Lung microvascular endothelial cell (primary cell): ENCODE measurements at places on chromosomes 3 and 15.

DNA sequence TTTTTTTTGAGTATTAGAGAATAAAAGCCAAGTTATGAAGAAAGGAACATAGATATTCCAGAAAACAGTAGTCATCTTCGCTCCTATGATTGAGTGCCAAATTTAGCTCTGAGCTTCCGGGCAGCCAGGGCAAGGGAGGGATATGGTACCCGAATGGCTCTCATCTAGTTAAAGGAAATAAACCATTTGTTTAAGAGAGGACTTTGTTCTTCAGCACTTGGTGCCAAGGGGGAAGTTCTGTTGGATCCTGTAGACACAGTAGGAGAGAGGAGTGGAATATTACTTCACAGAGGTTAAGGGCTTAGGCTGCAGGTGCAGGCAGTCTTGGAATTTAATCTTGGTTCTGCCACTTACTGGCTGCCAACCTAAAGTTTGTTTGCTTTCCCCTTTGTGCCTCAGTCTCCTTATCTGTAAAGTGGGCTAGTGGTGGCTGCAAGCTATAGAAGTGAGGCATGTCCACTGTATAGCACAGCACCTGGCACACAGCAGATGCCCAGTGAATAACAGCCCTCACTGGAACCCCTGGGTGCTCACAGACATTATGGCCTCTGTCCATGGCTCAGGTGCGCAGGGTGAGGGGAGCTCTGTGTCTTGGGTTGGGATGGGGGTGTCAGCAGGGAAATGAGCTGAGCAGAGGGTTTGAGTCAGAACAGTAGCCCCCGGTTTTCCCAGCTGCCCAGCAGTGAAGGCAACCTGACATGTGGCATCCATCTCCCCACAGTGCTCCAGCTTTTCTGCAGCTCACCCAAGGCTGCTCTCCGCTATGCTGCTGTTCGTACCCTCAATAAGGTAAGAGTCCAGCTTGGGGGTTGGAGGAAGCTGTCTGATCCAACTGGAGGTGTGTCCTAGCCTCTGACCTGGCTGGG is 10.4 kb downstream of the COPG1 start:
- DNase-seq, result no peak

- peak; percentile 84 for DNase-seq
Measured at GRCh38 chr3:172627057-172627809, 83.6 kb downstream of the NCEH1 start.

- peak; percentile 63 for DNase-seq
Measured at GRCh38 chr15:20356444-20356910, 185.1 kb downstream of the GOLGA6L6 start.

DNA sequence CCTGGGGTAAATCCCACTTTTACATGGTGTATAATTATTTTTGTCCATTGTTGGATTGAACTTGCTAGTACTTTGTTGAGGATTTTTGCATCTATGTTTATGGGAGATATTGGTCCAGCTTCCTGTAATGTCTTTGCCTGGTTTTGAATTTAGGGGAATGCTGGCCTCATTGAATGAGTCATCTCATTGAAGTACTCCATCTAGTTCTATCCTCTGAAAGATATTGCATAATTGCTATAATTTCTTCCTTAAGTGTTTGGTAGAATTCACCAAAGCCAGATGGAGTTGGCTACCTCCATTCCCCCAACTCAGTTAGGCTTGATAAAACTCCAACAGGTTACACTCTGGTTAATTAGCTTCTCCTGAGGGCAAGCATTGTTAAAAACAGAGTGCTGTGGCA is 237.4 kb upstream of the TGFBR2 start:
- DNase-seq, result no peak

GRCh38 chr3:65751123-65751700 is 287.5 kb downstream of the MAGI1 start:
- DNase-seq, result peak; percentile 38

DNA sequence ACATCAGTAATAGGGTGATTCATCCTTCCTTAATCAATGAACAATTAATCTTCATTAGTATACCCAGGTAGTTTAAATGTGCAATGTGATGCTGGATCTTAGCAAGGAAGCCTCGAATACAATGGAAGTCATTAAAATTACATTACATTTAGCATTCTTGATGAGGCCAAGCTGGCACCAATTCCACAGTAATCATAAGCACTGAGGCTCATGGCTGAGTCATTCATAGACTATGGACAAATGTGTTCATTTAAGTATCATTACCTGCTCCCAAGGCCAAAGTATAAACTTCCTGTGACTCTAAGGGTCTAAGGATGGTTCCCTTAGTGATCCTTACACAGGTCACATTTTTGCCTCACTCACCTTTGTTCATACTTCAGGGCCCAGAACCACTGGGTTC is 266.4 kb upstream of the CDIN1 start:
- peak; percentile 70 for DNase-seq

DNA sequence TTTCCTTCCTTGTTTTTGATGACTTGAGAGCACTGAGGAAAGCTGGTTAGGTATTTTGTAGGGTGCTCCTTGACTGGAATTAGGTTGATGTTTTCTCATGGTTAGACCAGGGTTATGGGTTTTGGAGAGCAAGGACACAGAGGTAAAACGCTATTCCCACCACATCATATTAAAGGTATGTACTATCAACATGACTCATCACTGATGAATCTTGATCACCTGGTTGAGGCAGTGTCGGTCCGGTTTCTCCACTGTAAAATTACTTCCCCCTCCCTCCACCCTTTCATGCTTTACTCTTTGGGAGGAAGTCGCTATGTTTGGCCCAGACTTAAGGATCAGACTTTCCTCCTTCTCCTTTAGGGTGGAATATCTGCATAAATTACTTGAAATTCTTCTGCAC is 201.6 kb downstream of the EDEM1 start:
- DNase-seq, result no peak

GRCh38 chr3:182978387-182978786 is 2.0 kb downstream of the DCUN1D1 start:
- DNase-seq, result no peak

GRCh38 chr3:8627201-8627940 is 17.2 kb downstream of the SSUH2 start:
- peak; percentile 42 for DNase-seq

DNA sequence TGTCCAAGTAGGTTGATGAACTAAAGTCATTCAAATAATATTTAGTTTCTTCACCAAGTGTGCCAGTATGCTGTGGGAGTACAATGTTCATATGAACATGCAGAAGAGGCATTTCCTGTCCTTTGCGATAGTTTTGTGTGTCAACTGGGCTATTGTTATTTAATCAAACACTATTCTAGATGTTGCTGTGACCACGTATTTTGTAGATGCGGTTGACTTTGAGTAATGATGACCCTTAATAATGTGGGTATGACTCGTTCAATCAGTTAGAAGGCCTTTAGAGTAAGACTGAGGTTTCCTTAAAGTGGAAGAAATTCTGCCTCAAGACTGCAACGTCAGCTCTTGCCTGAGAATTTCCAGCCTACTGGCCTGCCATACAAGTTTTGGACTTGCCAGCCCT is 470.7 kb upstream of the CBLB start:
- DNase-seq, result no peak

DNA sequence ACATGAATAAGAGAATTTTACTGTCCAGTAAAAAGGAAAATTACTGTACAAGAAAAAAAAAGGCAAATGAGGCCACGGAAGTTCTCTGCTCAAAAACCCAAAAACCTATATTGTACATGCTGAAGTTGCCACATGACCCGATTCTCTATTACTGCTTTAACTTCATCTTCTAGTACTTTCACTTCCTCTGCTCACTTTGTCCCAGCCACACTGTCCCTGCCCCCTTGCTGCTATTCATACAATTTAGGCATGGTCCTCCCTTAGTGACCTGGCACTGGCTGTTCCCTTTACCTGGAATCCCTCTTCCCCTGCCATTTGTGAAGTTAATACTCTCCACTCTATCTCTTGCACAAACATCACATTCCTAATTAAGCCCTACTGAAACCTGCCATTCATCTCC is 457.4 kb downstream of the MAGI1 start:
- DNase-seq, result no peak

- DNase-seq, result no peak
Measured at GRCh38 chr15:59644756-59645155, 12.6 kb downstream of the GTF2A2 start.

DNA sequence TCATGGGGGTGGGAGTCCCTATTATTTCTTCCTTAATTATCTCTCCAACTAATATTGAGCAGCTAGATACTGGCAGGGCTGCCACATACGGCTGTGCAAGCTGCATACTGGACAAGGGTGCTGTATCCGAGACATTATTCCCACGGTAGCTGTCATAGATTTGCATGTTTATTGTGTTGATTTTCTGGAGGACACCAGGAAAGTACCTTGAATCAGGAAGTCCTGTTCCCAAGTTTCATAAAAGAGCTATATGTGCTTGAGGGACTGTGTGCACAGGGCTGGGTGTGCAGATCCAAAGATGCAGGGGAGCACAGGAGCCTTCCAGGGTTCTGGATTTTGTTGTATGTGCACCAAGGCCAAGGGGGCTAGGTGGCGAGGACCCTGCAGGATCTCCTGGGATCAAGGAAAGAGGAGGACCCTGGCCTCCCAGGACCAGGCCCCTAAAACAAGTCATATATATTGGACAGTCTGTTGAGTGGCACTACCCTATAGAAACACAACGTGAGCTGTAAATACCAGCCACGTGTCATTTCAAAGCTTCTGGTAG is 119.2 kb upstream of the ALDH1A3 start:
- no peak for DNase-seq

GRCh38 chr3:128395500-128396162 is 71.1 kb downstream of the DNAJB8 start:
- peak; percentile 62 for DNase-seq

GRCh38 chr3:107284612-107285011 is 92.6 kb upstream of the CCDC54 start:
- DNase-seq, result no peak

GRCh38 chr15:39066677-39067076 is 502.1 kb upstream of the RASGRP1 start:
- DNase-seq, result no peak

GRCh38 chr3:102573483-102574028 is 138.7 kb downstream of the ZPLD1 start:
- no peak for DNase-seq

DNA sequence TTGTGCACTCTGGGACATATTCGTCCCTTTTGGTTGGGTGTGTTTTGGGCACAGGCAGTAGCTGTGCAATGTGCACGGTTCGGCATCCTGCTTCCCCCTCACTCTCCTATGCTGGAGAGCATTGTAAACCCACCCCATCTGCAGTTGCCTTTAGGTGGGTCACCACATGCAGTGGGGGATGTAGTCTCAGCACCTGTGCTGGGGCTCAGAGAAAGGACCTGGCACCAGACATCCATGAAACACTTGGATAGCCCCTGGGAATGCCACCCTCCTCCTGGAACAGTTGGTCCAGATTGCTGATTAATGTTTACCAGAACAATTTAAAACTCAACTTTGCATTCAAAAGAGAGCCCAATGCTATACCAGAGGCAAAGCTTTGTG is 123.9 kb upstream of the MEF2A start:
- DNase-seq, result no peak

- no peak for DNase-seq
Measured at GRCh38 chr3:8020047-8020841, 481.4 kb upstream of the LMCD1 start.

DNA sequence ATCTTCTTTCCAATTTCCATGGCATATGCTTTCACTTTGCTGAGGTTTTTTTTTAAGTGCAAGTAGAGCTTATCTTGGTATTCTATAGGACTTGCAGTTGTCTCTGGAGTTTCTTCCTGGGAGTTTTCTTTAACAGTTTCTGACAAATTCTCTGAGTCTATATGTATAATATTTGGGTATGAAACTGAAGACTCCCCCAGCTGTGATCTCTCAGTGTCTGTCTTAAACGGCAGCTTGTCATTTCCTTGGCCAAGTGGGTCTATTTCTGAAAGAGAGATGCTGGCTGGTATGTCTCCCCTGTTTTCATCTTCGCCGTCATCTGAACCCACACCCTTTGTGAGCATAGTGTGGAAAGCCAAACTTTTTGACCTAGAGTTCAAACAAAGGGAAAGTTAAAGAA is 73.3 kb upstream of the PTX3 start:
- no peak for DNase-seq

GRCh38 chr3:30344288-30344687 is 262.1 kb upstream of the TGFBR2 start:
- DNase-seq, result no peak

DNA sequence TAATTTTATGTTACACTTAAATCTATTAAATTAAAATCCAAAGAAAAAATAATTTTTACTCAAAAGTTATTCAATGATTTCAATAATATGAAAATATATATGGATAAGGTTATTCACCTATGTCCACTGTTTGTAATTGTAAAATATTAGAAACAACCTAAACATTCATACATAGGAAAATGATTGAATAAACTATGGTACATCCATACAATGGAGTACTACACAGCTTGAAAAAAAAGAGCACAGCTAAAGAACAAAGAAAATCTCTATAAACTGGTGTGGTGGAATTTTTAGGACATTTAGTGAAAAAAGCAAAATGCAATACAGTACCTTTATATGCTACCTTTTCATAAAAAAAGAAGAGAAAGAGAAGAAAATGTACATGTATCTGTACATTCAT is 52.8 kb downstream of the SHOX2 start:
- DNase-seq, result no peak

GRCh38 chr3:182626484-182627467 is 166.5 kb upstream of the ATP11B start:
- no peak for DNase-seq
